AG04449 (cell line): ENCODE measurements at places on chromosomes 6 and 20.

GRCh38 chr20:46346770-46347169 lies 38.5 kb upstream of the CDH22 start:
- DNase-seq: no peak

- DNase-seq: peak; percentile 42
Observed at GRCh38 chr6:37168811-37169495, 999 bp upstream of the PIM1 start.

DNA sequence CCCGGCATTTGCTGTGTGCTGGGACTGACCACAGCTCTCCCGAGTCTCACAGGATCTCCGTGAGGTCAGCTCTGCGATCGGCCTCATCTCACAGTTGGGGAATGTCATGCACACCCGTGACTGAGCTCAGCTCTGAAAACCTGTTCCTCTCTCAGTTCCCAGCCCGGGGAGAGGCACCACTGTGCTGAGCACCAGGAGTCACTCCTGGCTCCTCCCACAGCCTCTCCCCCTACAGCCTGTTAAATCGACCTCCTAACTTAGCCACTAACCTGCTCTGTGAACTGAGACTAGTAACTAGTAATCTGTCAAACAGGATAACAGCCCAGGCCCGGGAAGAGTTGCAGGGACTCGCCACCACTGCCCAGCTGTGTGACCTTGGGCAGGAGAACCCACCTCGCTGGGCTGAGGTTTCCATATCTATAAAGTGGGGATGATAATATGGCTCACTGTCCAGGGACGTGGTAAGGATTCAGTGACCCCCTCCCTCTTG lies 20.1 kb upstream of the NOL4L start:
- no peak for DNase-seq

DNA sequence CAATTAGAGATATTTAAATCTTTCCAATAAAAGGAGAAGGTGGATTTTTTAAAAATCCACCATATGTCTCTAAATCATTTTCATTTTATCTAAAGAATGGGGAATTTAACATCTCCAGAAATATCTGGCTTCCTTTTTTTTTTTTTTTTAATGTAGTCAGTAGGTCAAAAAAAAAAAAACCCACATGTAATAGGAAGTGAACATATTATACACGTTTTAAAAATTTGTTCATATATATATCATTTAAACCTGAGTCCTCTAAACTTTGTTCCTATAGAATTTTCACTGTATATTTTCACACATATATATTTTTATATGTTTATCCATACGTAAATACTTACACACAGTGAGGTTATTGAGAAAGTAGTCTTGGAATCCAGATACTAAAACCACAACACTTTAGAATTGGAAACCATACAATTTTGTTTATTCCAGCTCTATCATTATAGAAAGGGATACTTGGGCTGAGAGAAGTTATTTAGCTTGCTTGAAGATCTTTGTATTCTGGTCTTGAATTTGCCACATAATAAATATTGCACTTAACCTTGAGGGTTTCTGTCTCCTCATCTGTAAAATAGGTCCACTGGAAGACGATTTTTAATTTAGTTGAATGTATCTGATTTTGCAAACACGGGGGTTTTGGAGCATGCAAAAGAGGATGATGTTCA lies 62.1 kb upstream of the ZNF217 start:
- DNase-seq: no peak

DNA sequence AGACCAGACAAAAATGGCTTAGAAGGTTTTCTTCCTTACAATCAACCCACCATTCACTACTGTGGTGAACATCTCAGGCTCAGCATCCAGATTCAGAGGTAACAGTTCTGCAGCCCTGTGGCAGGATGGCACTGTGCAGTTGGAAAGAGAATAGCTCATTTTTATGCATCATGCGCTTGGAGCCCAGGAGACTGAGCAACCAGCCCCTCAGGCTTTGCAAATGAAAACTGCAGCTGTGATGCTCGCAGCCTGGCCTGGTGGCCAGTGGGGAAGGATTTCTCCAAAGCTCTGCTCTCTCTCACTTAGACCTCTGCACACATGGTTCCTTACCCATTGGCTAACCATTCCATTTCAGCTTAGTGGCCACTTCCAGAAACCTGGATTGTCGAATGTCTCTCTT lies 45.8 kb downstream of the GABRR2 start:
- DNase-seq: no peak

- DNase-seq: peak; percentile 4
Observed at GRCh38 chr6:147759093-147759492, 250.6 kb downstream of the SAMD5 start.

DNA sequence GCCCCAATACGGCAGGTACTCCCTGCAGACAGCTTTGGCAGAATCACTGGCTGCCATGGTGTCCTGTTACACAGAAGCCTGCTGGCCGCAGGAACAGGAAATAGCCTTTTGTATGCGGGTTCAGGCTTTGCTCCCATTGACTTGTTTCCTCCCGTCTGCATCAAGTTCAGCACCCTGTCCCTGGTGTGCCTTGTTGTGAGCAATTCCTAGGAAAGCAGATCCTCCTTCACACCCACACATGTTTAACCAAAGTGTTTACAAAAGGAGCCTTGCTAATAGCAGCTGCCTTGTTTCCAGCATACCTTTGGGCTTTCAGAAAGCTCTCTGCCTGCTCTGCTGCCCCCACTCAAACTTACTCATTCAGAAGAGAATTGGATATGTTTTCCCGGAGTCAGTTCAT lies 127.2 kb upstream of the SUPT3H start:
- DNase-seq: peak; percentile 51

GRCh38 chr6:111537528-111537920 lies 54.5 kb upstream of the REV3L start:
- no peak for DNase-seq

DNA sequence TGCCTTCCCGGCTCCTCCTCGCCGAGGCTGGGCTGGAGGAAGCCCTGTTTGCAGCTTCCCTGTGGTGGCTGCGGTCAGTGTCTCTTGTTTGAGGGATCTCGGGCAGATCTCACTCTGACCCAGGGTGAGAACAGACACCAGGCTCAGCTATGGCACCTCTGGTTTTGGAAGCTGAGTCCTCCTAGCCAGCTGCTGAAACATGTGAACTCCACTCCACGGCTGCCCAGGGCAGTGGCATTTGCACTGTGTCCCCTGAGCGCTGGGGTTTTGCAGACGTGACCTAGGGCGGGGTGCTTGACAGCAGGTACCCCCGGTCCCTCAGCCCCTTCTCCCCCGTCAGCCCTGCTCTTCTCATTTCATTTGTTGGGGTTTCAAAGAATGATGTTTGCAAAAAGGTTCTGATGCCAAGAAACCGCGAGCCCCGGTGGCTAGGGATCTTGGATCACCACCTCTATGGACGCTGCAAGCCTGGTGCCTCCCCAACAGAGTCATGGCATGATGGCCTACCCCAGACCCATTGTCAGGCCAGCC lies 55.0 kb upstream of the DACT2 start:
- DNase-seq: no peak

DNA sequence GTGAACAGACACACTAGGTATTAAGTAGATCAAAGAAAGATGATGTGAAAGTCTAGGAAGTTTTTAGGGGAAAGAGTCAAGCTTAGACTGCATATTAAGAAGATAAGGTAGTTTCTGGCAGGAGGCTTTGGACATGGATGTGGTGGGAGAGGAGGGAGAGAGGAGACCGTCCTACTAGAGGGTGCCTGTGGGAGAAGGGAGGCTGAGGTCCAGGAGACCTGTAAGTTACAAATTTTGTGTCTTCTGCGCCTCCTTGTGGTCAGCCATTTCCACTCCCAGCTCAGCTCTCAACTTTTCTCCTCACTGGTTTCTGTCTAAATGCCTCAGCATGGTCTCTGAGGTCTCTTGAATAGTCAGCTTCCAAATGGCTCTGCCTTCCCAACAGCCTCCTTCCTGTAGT lies 193.5 kb downstream of the UNC5CL start:
- no peak for DNase-seq

- DNase-seq: peak; percentile 72
Observed at GRCh38 chr6:137233911-137234863, 15.0 kb upstream of the IFNGR1 start.

DNA sequence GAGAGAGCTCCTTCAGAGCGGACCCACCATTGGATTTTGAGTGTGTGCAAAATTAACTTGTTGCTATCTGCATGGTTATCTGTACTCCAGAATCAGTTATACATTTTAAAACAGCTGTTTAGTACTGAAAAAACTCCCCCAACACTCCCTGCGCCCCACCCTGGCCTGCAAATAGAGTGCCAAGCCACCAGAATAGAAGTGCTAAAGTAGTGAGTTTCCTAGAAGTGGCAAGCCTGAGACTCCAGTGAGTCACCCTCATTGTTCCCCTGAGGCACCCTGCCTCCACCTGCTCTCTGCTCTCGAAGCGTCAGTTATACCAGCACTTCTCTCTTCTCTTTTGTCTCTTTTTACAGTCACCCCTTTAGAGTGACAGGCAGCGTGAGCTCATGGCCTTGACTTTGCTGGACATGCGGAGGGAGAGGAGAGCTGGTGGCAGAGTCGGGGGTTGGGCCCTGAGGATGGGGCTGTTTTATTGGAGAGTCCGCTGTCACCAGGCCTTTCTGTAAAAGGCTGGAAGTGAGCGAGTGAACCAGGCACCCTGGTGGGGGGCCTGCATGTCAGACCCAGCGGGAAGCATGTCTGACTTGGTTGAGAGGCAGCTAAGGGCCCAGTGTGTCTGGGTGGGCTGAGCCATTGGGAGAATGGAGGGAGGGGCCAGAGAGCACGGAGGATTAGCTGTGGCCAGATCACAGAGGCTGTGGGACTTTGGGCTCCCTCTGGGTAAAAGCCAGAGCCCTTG lies 10.4 kb downstream of the IGF2R start:
- DNase-seq: no peak

DNA sequence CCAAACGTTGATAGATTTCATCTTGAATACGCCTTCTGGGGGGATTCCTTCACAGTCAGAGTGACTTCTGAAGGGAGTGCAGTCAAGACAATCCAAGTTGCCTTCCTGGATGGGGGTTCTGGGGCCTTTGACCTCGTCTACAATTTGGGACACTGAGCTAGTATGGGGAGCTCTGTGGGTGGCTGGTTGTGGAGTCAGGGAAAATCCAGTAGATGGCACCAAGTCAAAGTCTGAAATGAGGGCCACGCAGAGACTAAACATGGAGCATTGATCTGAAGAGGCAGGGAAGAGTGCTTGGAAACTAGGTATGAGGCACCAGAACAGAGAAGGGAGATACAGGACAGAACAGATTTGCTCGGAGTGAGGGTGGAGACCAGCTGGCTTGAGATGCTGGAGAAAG lies 43.6 kb upstream of the CCN6 start:
- DNase-seq: no peak

DNA sequence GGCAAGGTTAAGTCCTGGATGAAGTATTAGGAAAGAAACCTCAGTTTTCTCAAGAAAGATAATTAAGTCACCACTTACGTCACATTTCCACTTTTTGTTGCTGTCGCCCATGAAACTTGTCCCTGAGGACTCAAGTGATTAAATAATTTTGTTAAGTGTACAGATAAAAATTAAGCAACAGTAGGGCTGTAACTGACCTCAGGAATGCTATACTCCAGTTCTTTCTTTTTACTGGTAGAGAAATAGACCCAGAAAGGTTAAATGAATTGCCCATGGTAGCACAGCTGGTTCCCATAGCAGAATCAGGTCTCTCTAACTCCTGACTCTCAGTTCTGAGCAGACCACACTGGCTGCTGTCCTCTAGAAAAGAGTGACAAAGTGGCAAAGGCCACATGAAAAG lies 54.5 kb downstream of the CLIC5 start:
- DNase-seq: no peak

DNA sequence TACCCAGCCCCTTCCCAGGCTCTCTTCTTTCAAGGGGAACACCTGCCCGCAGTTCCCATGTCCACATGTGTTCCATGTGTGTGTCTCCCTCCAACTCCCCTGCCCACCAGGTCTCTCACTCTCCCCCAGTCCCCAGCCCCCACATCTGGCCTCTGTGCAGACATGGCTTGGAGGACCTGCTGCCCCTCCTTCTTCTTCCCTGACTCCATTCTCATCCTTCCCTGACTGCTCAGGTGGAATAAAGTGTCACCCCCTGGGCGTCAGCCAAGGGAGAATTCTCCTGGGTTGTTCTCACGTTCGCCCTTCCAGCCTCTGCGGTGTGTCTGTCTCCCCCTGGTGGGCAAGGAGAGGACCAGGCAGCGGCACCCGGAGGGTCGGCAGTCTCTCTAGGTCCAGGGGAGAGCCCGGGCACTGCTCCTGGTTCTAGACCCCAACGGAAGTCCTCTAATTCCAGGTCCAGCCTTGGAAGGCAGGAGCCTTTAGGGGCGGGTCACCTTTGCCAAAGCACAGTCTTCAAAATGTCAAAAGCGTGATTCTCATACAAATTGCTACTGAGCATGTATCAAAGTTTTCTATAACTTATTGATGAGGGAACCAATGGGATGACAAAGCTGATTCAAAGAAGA lies 50.5 kb downstream of the EBF4 start:
- DNase-seq: no peak

DNA sequence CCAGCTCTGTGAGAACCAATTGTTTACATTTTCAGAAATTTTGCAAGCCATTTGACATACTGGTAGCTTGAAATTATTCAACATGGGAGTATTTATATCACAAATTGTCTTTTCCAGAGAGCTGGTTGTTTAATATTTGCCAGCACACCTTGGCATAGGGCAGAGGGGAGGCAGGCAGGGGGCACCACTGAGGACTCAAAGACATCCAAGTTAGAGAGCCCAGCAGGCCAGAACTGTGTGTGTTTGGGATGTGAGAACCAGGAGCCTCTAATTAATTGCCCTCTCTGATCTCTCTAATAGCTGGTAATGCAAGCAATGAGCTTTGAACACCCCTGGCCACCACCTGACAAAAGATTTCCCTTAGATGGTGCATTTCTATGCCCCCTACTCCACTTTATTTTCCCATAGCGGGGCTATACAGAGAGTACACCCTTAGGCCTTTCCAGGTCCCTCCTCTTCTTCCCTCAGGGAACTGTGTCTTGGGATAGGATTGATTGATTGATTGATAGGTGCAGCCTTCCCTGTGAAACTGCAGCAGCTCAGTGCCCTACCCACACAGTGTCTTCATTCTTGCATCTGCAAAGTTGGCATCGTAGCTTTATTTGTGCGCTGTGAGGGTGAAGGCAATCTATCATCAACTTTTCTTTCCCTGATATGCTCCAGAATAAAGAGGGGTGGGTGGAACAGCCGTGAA lies 29.2 kb downstream of the MOCS1 start:
- no peak for DNase-seq

DNA sequence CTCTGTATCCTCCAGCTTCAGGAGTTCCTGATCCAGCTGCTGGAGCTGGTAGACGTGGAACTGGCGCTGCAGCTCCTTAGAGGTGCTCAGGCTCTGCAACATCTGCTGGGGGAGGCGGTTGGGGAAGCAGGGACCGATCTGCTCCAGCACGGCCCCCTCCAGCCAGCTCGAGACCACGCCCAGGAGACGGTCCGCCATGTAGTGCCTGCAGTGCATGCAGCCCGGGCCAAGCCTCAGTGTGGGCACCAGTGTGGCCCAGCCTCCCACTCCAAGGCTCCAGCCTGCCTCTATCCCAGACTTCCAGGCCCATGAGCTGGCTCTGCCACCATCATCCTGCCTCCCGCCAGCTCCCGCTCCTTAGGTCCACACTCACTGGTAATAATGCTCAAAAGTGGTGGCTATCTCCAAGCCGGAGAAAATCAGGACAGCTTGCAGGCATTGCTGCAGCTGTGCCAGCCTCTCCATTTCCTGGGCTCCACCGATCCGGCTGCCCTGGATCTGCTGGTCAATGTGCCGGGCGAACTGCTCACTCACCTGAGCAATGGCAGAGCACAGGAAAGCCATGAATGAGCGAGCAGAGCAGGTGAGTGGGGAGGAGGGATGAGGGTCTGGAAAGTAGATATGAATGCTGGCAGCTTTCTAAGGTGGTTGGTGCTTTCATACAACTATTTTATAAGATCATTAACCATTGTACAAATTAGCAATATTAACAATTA lies 13.0 kb downstream of the CUL7 start:
- DNase-seq: no peak

GRCh38 chr6:27263886-27264285 lies 16.4 kb downstream of the PRSS16 start:
- no peak for DNase-seq

- no peak for DNase-seq
Observed at GRCh38 chr6:79898076-79898475, 49.3 kb downstream of the ELOVL4 start.
